ENCODE measurements at places on chromosomes 5 and 9. TPM values are rescaled to one million over a fixed set of nuclear protein-coding genes. Genes with fewer than 3 reads are reported as not detected.

The OSMR gene
- total RNA-seq = 189 TPM

GRCh38 chr5:33793836-33794549 is 97.8 kb downstream of the ADAMTS12 start:
- no peak for DNase-seq

GRCh38 chr5:10903786-10904560 is 142.9 kb upstream of the DAP start:
- DNase-seq = no peak

GRCh38 chr5:34474573-34475021 is 181.5 kb upstream of the RAI14 start:
- DNase-seq = peak; percentile 87

DNA sequence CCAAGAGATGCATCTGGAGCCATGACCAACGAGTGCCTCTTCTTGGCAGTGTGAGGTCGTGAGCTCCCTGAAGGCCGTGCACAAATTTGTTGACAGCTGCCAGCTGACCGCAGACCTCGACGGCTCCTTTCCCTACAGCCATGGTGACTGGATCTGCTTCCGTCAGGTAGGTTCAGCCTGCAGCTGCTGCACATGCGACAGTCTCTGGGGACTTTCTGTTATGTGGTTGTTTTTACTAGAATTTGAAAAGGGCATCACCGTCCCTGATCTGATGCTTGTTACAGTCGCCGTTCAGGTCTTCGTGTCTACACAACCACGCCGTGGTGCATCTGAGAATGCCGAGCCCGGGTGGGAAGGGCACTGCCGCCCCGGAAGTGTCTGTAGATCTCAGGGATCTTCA is 36.5 kb upstream of the LRRC14B start:
- no peak for DNase-seq

The LCN9 gene
- total RNA-seq = not detected

- DNase-seq = peak; percentile 56
Measured at GRCh38 chr5:158120760-158121159, 261.8 kb upstream of the CLINT1 start.

DNA sequence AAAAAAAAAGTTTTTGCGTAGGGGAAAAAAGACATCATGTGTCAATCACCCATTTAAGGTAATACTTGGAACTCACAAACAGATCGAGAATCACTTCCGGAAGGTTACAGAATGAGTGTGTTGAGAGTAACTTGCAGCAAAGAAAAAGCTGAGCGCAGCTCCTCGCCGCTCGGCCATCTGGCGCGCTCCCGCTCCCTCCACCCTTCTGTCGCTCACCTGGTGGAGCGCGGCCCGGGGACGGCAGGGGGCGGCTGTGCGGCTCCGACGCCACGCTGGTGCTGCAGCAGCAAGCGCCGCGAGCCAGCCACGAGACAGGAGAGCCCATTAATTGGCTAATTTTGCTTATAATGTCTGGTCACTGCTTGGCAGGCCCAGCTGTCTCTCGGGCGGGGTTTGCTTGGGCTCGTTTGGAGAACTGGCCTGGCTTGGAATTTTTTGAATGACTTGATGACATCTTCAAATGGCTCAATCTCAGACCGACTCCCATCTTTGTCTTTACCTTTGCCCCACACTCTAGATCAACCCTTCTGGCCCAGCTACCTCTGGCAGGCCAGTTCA is 601.8 kb downstream of the CCDC171 start:
- no peak for DNase-seq

The AGXT2 gene
- not detected for total RNA-seq

The SPATA31A3 gene
- total RNA-seq = not detected

DNA sequence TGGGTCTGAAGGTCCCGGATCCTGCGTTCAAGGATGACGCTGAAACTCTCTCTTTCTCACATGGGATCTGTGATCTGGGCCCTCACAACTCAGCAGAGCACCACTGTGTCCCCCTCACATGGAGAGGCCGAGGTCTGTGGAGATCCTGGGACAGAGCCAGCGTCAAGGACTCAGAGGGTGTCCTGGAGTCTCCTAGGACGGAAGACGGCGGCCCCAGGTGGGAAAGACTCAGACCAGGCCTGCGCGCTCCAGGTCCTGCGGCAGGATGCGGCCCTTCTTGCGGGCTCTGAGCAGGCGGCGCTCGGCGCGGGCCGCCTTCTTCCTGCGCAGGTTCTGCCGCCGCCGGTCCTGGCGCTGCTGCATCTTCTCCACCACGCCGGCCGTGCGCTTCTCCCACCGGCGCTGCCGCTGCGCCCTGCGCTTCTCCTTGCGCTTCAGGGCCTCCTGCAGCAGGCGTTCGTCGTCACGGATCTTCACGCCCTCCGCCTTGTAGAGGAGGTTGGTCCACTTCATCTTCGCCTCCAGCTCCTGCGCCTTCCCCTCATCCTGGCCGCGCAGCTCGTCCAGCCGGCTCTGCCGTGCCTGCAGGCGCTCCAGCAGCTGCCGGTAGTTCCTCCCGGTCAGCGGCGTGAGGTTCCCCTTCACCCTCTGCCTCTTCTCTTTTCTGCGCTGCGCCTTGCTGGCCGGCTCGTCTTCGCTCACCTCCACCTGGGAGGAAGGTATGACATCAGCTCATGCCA is 4.2 kb downstream of the SURF6 start:
- peak; percentile 62 for DNase-seq

- DNase-seq = no peak
Measured at GRCh38 chr5:25091921-25092320, 447.1 kb upstream of the CDH10 start.

The HTR4 gene
- total RNA-seq = not detected

The PCDHGA10 gene
- total RNA-seq = 24.8 TPM

DNA sequence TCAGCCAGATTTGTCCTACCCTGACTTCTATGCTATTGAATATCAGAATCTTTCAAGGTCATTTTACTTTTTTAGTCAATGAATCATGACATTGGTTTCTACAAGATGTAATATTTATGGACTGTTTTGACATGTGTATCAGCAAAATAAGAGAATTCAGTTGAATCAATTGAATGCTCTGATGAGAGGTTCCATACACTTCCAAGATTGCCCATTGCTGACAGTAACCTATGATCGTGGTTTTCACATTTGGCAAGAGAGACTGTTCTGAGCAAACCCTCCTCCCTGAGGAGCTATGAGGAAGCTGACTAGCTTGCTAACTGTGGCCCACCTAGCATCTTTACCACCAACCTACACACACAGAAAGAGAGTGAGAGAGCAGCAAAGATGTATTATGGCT is 56.7 kb upstream of the FST start:
- DNase-seq = no peak

GRCh38 chr5:3827624-3828023 is 232.0 kb downstream of the IRX1 start:
- no peak for DNase-seq
